ENCODE measurements at places on chromosomes 11 and 22.

- DNase-seq: no peak
Measured at GRCh38 chr11:93477684-93478234, 65.4 kb downstream of the SMCO4 start.

DNA sequence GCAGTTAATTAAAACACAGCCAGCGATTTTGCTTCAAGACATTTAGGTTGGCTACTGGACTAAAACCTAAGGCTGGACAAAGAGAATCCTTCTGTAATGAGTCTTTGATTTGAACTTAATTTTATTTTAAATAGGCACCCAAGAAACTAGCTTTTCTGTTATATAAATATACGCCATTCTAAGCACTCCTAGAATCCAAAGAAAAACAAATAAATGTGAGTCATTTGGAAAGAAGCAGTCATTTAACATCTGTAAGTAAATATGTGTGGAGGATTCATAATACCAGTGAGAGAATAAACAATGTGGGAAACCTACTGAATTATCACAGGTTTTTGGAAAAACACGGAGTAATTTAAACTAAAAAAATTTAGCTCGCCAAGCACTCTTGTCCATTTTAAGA lies 1.2 kb upstream of the TECTA start:
- no peak for DNase-seq

DNA sequence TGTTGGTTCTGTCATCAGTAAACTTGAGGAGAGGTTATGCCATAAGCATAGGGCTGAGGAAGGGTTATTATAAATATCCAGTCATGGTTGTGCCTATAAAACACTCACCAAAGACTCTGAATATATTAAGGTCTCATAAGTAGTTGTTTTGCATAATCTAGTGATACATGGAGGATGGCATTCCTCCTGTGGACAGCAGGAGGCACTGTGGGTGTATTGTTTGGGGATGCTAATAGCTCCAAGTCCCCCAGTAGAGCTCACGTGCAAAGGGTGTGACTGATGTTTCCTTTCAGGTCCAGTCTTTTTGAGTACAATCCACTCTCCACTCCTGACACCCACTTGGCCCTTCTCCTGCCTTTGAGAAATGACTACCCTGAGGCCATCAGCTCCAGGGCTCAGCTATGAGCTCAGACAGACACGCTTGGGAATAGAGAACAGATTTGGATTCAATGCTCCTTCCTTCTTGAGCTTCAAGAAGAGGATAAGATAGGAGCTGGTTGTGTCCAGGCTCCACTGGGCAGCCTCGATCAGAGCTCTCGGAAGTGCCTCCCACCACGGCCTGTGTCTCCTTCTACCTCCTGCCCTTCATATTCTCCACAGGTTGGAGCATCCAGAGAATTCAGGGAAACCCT lies 85.2 kb upstream of the IGLL5 start:
- DNase-seq: peak; percentile 43

DNA sequence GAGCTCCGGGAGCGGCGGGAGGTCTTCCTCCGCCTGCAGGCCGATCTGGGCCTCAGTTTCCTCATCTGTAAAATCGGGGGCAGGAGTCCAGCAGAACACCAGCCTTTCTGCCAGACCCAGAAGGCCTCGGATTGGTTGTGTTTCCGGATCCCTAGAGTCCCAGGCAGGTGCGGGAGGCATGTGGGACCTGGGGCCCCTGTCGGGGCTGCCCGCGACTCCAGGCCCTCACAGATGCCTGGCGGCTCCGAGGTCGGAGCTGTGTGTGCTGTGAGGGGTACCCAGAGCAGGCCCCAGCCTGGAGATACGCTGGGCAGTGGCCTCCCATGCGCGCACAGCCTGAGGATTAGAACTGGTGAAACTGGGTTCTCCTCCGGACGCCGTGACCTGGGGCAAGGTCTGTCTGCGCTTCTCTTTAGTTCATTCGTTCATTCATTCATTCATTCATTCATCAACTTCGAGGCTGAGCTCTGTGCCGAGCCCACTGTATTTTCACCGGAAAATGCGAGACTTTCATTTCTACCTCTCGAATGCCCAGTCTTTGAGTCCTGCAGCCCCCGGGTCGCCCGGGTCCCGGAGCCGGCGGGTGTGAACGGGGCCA lies 24.6 kb downstream of the FLRT1 start:
- no peak for DNase-seq

DNA sequence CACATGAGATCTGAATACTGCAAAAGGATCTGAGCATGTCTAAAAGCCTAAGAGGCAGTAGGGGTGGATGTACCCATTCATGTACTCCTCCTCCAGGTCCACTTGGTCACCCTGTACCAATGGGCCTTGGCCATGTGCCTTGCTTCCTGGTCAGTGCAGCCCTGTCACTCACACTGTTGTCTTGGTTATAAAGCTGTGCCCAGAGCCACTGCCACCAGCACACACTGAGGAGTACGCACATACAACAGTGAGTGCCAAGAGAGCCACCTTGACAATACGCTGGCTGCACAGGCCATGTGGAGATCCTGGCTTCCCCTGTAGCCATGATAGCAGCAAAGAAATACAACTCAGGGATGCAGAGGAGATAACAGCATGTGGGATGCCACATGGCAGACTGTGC lies 96.4 kb upstream of the LDLRAD3 start:
- no peak for DNase-seq

GRCh38 chr11:22430141-22430541 lies 92.0 kb downstream of the SLC17A6 start:
- DNase-seq: no peak

GRCh38 chr11:101061606-101062005 lies 68.0 kb downstream of the PGR start:
- DNase-seq: no peak

- no peak for DNase-seq
Measured at GRCh38 chr11:116582571-116582970, 190.2 kb downstream of the BUD13 start.

DNA sequence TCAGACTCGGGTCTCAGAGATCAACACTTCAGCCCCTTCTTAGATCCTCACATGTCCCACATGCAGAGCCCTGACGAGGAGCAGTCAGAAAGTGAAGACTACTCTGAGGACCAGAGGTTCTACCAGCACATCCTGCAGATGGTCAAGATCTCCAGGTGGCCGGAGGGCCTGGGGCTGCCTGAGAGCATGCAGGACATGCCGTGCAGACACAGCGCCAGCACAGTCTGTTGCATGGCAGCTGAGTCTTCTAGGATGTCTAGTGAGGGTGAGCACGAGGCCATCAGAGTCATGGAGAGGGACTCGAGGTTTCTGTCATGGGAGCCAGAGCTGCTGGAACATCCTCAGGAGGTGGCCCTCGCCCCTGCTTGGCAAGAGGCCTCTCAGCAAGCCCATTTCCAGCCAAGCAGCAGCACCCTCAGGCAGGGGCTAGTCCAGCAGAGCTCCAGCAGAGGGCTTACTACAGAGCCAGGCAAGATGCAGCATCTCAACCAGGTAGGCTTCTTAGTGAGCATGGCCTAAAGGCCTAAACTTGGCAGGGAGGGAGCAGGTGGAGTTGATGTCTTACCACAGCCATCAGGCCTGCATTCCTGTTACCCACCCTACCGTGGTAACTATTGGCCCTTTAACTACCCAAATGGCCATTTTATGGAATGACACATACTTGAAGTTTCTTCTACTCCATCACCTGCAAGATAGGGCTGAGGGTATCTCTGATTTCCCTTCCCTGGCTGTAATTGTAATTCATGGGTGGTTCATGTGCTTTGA lies 28.7 kb downstream of the CEP164 start:
- no peak for DNase-seq

DNA sequence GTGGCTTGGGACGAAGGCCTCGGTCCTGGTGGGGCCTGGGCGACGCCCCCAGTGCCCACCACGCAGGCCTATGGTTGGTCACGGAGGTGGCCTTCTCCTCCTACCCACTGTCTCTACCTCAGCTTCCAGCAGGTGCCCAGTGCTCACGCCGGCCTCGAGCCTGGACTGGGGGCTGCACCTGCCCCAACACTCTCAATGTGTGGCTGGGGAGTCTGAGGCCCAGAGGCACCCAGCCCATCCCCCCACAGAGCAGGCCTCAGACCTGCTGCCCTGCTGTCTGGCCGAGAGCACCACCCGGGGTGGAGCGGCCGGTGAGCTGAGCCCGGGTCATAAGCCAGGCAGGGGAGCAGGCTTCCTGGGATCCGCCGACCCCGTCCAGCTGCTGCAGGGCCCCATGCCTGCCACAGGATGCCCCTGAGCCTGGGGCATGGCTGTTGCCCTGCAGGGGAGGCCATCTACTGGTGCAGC lies 28.6 kb upstream of the MUC5AC start:
- no peak for DNase-seq

- no peak for DNase-seq
Measured at GRCh38 chr11:35765211-35765610, 102.6 kb downstream of the TRIM44 start.

GRCh38 chr11:8355416-8355742 lies 91.7 kb upstream of the LMO1 start:
- DNase-seq: no peak

GRCh38 chr11:28366549-28367346 lies 258.6 kb downstream of the METTL15 start:
- DNase-seq: no peak

GRCh38 chr11:119659971-119660723 lies 68.9 kb downstream of the NECTIN1 start:
- DNase-seq: no peak

GRCh38 chr11:57241353-57241972 lies 4.4 kb upstream of the APLNR start:
- no peak for DNase-seq

GRCh38 chr11:118931571-118931970 lies 5.8 kb upstream of the BCL9L start:
- no peak for DNase-seq

DNA sequence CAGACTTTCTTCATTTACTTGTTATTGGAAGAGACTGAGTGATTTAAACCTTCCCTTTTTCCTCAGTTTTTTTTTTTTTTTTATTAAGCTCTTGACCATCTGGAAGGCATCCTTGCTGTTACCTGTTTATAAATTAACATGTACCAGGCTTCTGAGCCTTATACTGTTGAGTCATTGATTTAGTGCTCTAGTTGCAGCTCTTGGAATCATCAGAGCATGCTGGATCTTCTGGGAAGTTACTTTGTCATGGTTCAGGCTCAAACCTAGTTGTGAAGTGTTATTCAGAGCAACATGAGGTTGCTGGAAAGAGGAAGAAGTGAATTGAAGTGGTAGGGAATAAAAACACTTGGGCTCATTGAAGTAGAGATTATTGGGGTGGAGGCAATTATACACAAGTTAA lies 6.3 kb downstream of the ZDHHC5 start:
- DNase-seq: no peak

DNA sequence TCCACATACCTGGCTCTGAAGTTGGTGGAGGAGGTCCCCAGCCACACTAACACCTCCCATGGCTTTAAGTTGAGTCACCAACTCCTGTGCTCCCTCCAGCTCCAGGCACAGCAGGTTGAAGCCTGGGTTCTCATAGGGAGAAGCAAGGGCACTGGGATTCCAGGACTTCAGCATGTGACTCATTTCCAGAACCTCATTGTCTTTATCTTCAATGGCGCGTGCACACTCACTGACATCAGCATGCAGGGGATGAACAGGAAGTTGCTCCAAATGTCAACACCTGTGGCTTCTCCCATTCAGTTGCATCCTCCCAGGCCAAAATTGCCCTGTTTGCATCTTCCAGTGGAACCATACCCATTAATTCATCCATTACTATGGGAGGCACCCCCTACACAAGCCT lies 5.8 kb upstream of the UBQLNL start:
- DNase-seq: no peak

GRCh38 chr11:24122291-24122690 lies 374.6 kb upstream of the LUZP2 start:
- DNase-seq: no peak

DNA sequence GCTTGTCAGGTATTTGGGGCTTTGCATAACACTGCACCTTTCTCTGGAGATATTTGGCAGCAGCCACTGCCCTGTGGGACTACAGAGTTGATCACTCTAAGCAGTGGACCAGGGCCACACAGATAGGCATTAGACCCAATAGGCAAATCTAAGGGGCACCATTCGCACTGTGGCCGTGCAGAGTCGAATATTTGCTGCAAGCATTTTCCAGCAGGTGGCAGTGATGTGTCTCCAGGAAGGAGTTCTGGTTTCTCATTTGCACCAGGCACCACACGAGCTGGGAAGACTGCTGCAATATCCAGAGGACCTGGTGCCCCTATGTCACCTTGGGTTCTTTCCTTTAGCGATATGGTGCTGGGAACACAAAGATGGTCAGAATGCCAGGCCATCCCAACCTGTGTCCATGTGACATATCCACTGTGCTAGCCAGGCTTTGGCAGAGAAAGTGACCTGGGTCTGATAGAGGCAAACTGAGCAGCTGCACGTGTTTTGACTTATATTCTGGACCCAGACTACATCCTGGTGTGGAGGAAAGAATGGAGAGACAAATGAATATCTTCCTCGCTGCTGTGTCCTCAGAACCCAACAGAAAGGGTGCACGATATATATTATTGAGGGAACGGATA lies 318.7 kb downstream of the BUD13 start:
- no peak for DNase-seq

- no peak for DNase-seq
Measured at GRCh38 chr22:46100401-46101105, 49.8 kb upstream of the PPARA start.

GRCh38 chr11:127481391-127481790 lies 480.8 kb upstream of the KIRREL3 start:
- DNase-seq: no peak

DNA sequence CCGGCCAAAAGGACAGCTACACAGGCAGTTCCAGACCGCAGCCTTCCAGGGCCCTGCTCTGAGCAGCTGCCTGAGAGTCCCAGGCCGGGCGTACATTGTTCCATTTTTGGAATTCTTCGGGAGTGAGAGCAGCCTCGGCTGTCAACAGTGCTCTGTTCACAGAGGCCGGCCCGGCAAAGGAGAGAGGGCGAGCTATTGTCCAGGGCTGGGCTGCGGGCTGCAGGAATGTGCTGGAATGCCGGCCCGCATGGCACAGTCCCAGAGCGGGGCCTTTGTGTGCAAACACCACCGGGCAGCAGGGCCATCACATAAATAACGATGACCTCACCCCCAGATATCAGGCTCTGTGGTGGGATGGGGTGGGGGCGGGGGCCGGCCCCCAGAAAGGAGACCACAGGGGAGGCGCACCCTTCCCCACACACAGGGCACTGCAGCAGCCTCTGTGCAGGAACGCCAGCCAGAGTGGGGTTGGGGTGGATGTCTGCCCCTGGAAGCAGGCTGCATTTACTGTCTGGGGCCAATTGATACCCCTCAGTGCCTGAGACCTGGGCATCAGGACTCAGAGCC lies 15.8 kb downstream of the LINC01488 start:
- no peak for DNase-seq

GRCh38 chr11:88194990-88195389 lies 19.7 kb upstream of the RAB38 start:
- DNase-seq: no peak

DNA sequence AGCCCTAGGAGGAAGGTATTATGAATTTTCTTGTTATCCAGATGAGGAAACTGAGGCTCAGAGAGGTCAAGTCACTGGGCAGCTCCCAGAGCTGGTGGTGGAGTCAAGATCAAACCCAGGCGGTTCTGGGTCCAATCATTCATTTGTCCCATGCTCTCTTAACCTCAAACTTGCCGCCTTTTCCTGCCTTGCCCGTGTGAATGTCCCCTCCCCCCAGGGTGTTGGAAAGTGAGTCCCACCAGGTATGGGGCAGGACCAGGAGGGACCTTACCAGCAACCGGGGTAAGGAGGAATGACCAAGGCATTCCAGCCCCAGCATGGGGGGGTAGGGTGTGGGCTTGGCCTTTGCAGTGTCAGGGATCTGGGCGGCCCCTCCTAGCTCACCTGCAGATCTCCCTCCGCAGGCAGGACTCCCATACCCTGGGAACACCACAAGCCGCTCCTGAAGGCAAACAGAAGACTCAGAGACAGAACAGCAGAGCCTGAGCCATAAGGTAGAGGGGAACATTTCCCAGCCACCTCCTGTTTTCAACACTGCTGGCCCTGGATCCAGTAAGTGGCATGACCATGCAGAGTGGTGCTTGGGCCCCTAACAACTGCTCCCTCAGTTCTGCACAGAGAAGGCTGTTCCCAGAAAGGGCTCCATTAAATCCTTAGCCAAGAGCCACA lies 41.2 kb upstream of the SYT7 start:
- no peak for DNase-seq
